ENCODE measurements at places on chromosomes 7 and 10.

DNA sequence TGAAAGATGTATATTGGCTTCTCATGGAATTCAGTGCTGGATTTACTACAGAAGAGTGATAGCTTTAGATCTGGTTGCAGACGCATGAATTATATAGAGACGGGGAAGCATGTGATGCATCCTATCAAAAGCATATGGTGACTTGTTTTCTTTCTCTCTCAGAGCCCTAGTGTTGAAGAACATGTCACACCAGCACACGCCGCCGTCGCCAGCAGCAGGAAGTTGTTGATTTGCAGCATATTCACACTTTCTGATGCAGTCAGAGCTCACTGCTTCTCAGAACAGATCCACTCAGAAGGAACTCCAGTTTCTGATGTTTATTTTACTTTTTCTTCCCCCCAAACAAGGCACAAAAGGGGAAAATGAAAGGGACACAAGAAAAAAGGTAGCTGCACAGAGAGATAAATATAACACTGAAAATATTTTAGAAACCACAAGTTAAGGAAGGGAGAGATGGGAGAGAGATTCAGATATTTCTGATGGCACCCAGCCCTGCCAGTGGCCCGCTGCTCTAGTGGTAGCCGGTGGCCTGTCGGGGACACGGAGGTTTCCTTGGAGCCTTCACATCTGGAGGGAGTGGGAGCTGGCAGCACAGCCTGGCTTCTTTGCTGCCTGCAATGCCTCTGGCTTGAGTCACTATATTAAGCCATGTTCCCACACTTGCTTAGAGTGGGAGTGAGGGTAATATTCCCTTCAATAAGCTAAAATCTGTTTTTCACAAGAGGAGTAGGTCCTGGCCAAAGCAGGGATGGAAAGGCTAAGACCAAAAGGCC lies 123.2 kb downstream of the NRP1 start:
- DNase-seq, result peak; percentile 67

GRCh38 chr7:95316588-95316987 lies 7.7 kb downstream of the PON1 start:
- DNase-seq, result no peak

DNA sequence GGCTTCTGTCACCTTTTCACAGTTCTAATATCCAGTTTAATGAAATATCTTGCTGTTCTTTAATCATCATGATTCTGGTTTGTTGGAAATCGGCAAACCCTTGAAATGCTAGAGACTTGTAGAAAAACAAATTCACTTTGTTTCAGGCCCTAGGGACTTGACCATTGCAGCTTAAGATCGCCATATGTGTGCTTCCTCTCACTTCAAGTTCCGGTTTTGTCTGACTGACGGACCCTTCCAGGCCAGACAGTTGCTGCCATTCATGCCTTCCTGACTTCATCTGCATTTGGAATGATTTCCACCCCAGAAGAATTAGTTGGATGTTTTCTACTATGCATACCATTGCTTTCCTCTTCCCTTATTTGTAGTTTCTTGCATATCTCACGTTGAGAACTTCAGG lies 125.6 kb downstream of the CELF2 start:
- no peak for DNase-seq

DNA sequence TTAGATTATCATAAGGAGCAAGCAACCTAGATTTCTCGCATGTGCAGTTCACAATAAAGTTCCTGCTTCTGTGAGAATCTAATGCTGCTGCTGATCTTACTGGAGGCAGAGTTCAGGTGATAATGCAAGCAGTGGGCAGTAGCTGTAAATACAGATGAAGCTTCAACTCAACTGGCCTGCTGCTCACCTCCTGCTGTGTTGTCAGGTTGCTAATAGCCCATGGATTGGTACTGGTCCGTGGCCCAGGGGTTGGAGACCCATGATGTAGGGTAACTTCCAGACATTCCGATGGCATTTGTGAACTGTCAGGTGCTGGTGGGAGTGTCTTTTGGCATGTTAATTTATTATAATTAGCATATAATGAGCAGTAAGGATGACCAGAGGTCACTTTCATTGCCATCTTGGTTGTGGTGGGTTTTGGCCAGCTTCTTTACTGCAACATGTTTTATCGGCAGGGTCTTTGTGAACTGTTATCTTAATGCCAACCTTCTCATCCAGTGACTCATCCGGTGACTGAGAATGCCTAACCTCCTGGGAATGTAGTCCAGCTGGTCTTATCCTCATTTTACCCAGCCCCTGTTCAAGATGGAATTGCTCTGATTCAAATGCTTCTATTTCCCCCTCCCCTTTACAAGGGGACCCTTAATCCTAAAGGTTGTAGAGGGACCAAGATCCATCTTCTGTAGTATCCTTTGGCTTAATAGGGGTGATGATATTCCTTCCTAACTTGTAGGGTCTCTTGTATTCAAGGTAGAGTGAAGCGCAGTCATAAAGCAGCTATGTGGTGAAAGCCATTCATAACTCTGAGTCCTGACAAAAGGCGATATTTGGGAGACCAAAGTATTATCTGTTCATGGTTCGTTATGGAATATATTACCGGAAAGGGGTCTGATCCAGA lies 165.8 kb downstream of the CCSER2 start:
- DNase-seq, result no peak

GRCh38 chr10:24935504-24936292 lies 16.7 kb downstream of the PRTFDC1 start:
- no peak for DNase-seq

DNA sequence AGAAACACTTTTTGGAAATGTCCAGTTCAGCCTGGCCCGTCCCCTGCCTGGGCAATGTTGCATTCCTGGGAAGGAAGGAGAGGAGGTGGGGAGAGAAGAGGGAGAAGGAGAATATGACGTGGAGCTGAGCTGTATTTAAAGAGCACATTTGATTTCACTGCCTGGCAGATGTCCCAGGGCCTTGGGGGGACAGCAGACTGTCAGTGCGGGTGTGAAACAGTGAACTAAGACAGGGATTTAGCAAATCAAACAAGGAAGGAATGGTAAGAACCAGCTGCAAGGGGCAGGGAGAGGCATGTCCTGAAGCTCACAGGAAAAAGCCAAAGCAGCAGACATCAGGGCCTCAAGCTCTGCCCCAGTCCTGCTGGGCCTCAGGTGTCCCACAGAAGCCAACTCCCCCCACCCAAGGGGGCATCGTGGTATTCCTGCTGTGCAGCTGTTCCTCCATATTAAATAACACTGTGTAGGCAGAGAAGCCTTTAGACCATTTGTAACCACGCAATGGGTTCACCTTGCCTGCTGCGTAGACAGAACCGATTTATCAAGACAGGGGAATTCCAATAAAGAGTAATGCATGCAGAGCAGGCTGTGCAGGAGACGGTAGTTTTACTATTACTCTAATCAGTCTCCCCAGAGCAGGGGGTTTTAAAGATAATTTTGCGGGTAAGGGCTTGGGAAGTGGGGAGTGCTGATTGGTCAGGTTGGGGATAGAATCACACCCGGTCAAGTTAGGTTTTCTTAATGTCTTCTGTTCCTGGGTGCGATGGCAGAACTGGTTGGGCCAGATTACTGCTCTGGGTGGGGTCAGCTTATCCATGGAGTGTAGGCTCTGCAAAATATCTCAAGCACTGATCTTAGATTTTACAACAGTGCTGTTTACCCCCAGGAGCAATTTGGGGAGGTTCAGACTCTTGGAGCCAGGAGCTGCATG lies 18.3 kb downstream of the LEP start:
- DNase-seq, result no peak

GRCh38 chr10:8912108-8912507 lies 857.6 kb downstream of the GATA3 start:
- no peak for DNase-seq

- DNase-seq, result peak; percentile 86
These were observed 1.2 kb upstream of the TMEM178B start for GRCh38 chr7:141072548-141073172.

GRCh38 chr7:129777195-129777844 lies 165.8 kb downstream of the NRF1 start:
- no peak for DNase-seq

DNA sequence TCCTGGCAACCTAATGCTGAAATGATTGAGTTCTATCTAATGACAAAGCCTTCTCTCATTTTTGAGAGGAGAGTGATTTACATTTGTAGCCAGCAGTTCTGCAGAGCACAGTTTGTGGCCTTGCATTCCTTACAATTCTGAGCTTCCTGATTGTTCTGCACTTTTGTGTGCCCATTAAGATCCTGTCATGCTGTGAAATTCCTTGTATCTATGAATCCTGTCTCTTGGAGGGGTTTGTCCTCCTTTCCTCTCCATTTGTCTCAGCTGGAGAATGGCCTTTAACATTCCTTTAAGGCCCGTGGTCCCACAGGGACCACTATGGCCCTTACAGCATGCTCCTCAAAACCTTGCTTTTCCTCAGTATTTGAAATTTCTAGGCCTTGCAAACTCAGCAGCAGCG lies 10.4 kb downstream of the KLHL7 start:
- no peak for DNase-seq

DNA sequence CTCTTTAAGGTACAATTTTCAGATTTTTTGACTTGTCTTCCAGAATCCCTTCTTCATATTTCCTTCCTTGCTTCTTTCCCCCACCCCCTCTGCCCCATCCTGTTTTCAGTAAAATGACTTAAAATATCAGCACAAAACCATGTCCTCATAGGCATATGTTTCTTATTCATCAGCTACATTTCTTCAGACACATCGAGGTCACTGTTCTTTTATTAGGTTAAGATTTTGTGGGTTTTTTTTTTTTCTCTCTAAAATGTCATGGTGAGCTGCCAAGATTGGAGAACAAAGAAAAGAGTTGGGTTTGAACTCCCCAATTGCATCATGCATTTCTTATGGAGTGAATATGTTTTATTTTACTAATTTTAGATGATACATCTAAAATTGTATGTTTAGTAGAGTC lies 35.8 kb downstream of the LAMB4 start:
- no peak for DNase-seq

DNA sequence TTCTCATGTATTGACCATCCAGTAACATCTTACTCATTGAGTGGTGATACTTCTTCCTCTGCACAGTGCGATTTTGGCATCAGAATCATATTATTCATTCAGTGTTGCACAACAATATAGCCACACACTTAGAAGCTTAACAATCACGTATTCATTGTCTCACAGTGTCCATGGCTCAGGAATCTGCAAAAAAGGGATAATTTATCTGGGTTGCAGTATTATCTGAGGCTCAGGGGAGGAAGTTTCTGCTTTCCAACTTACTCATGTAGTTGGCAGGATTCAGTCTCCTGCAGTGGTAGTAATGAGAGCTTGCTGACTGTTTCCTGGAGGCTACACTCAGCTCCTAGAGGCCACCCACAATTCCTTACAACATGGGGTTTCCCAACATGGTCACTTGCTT lies 803.6 kb downstream of the SORCS1 start:
- DNase-seq, result no peak

DNA sequence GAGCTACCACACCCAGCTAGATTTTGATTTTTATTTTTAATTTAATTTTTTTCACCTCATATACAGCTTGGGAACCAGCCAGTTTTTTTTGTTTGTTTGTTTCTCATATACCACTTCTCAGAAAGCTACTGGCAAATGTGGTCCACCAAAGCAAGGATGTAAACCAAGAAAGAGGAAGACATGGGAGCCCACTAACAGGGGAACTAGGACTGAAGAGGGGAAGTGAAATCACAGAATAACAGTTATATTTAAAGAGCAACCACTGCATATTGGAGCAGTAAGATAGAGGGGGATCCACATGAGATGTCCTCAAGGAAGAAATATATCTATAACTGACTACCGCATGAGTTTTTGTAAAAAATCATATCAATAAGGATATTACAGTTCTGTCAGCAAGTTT lies 10.5 kb downstream of the CPVL start:
- no peak for DNase-seq

DNA sequence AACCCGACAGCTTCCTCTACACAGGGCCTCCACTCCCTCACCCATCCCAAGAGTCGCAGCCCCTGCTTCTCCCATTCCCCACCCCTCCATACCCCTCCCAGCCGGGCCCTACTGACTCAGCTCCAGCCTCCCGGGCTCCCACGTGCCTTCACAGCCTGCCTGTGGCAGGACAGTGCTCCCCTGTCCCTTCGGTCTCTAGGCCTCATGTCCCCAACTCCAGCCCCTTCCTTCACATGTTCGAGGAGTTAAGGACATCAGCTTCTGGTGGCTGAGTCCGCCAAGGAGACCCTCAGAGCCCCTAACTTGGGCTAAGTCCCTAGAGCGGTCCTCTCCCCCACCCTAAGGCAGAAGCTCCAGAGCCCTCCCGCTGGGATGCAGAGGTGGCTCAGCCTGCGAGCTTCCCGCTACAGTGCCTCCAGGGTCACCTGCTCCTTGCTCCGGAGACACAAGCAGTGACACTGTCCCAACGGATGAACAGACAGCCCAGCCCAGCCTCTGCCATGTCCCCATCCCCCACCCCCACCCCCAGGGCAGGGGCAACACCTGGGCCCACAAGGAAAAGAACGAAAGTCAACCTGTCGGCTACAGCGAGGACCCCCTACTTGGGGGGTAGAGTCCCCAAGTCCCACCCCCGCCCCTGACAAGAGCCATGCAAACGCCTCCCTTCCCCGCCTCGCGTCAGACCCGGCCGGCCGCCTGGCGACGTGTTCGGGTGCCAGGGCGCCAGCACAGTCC lies 716 bp downstream of the SMARCD3 start:
- no peak for DNase-seq

DNA sequence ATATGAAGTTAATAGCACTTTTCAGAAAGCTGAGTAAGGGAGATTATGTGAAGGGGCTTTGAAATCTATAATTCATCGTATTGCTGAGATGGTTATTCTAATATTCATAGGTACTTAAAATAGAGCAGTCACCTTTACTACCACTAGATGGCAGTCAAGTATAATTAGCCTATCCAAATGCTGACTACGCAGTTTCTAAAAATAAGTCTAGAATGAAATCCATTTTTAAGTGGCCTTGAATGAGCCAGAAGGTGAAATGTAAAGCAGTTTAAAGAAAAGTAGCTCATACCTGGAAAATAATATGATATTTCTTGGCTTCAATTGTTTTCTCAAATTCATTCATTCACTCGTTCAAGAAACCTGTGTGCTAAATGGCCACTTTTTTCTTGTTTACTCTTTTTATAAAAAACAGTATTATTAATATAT lies 1277.1 kb downstream of the GATA3 start:
- no peak for DNase-seq

DNA sequence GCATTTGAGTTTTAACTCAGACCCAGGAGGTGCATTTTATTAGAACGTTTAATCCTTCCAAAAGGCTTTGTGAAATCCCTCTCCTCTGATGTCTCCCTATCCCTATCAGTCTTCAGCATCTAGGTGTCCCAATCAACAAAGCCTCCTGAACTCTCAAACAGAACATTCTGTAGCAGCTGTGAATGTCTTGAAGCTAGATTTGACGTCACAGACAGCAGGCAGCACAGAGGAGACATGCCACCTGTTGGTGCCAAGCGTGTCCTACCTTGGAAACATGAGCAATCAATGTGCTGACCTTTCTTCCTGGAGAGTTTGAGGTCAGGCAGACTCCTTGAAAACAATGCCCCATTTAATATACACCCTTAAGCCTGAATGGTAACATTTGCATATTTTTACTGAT lies 125.5 kb downstream of the RNLS start:
- DNase-seq, result peak; percentile 62

GRCh38 chr7:98864731-98865453 lies 4.9 kb downstream of the TMEM130 start:
- no peak for DNase-seq

GRCh38 chr7:30313348-30313747 lies 29.0 kb downstream of the ZNRF2 start:
- no peak for DNase-seq

GRCh38 chr10:24579906-24580305 lies 143.8 kb downstream of the ARHGAP21 start:
- no peak for DNase-seq
